ENCODE measurements at places on chromosomes 13 and 19. TPM values are rescaled to one million over a fixed set of nuclear protein-coding genes. Genes with fewer than 3 reads are reported as not detected.

- H3K36me3 ChIP-seq = no peaks in the 10 kb centered on the region
- H3K4me3 ChIP-seq = no peak overlapping the region
- no peak for DNase-seq
- H3K27ac ChIP-seq = no peak overlapping the region
- H3K27me3 ChIP-seq = no peaks in the 10 kb centered on the region
- H3K4me1 ChIP-seq = no peaks in the 10 kb centered on the region
Measured at GRCh38 chr19:9883231-9883758, 48.2 kb downstream of the PIN1 start.

- H3K36me3 ChIP-seq = peaks cover 2% of the 10 kb centered on the region
- peak overlapping the region; percentile 97 for H3K27ac ChIP-seq
- H3K4me3 ChIP-seq = peak overlapping the region; percentile 60
- DNase-seq = peak; percentile 67
Measured at GRCh38 chr19:35247526-35248309, 1.1 kb upstream of the LSR start.

DNA sequence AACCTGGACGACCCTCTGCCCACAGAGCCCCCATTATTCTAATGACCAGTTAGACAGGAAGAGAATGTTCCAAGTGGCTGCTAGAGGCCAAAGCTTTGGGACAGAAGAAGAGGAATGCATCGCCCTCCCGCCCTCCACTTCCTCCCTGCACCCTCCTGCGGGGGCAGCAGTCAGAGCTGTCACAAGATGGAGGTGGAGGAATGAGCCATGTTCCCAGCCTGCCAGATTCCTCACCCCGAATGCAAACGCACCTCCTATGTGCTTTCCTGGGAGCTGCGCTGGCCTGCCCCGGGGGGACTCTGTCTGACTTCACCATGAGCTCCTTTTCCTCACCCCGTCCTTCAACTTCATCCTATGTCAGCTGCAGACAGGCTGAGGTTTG, 1.7 kb downstream of the YJEFN3 start:
- DNase-seq = no peak
- H3K36me3 ChIP-seq = peaks cover 10% of the 10 kb centered on the region
- H3K27ac ChIP-seq = no peak overlapping the region
- H3K4me3 ChIP-seq = no peak overlapping the region

DNA sequence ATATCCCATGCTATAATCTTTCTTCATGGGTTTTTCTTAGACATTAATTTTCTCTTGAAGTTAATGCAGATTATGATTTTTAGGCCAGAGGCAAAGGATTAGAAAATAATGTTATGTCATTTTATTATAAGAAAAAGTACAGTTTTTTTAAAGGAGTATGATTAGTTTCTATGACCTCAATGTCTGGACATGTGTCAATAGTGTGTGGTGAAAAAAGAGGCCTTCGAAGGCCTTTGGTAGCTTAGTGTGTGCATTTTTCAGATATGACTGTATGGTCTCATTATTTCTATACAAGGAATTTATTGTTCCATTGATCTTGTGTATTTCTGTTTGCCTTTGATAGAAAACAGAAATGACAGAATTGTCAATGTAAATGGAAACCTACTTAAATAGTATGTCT, 195.6 kb downstream of the GPC5 start:
- H3K4me1 ChIP-seq = no peaks in the 10 kb centered on the region
- no peaks in the 10 kb centered on the region for H3K36me3 ChIP-seq
- DNase-seq = no peak
- H3K27ac ChIP-seq = no peak overlapping the region
- no peak overlapping the region for H3K4me3 ChIP-seq

GRCh38 chr13:66128692-66129269, 1101.4 kb downstream of the PCDH9 start:
- no peak overlapping the region for H3K27ac ChIP-seq
- H3K4me1 ChIP-seq = no peaks in the 10 kb centered on the region
- no peak for DNase-seq
- no peaks in the 10 kb centered on the region for H3K27me3 ChIP-seq

DNA sequence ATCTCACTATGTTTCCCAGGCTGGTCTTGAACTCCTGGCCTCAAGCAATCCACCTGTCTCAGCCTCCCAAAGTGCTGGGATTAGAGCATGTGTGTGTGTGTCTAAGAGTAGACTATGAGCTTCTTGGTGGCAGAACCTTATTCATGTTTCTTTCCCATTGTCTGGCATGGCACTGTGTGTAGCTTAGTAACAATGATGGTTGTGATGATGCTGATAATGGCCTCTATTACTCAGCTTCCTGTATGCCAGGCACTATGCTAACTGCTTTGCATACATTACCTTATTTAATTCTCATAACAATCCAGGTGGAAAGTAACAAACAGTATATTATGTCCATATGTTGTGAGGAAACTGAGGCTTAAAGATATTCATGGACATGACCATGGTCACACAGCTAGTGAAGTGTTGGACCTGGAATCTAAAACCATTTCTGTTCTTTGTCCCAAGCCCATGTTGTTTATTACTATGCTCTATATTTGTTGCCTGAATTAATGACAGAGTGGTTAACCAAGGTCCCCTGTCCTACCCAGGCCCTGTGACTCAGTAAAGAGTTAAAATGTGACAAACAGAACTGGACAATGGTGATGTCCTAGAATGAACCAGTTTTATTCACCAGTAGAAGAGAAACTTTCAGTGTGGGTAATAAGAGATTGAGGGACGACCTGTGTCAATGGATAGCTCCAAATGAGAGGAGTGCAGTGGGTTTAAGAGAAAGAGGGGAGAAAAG, 109.6 kb downstream of the KLF5 start:
- no peaks in the 10 kb centered on the region for H3K27me3 ChIP-seq
- no peak overlapping the region for H3K27ac ChIP-seq
- H3K4me3 ChIP-seq = no peak overlapping the region
- H3K4me1 ChIP-seq = no peaks in the 10 kb centered on the region

DNA sequence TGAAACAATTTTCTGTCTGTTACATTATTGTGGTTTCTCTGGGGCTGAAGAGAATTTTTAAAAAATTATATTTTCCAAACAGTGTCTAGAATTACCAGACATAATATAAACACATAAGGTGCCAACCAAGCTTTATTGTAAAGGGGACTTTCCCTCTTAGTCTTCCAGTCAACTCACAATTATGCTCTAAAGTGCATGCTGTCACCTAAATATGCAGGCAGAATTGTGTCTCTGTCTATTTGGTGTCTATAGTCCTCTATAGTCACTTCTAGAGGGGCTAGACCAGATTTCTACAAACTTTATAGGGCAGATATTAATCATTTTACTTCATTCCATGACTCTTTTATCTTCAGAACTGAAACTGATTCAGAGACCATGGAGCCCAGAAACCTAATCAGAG, 12.8 kb downstream of the ZNF254 start:
- no peak overlapping the region for H3K27ac ChIP-seq
- H3K27me3 ChIP-seq = no peaks in the 10 kb centered on the region
- no peak for DNase-seq
- no peak overlapping the region for H3K4me3 ChIP-seq

DNA sequence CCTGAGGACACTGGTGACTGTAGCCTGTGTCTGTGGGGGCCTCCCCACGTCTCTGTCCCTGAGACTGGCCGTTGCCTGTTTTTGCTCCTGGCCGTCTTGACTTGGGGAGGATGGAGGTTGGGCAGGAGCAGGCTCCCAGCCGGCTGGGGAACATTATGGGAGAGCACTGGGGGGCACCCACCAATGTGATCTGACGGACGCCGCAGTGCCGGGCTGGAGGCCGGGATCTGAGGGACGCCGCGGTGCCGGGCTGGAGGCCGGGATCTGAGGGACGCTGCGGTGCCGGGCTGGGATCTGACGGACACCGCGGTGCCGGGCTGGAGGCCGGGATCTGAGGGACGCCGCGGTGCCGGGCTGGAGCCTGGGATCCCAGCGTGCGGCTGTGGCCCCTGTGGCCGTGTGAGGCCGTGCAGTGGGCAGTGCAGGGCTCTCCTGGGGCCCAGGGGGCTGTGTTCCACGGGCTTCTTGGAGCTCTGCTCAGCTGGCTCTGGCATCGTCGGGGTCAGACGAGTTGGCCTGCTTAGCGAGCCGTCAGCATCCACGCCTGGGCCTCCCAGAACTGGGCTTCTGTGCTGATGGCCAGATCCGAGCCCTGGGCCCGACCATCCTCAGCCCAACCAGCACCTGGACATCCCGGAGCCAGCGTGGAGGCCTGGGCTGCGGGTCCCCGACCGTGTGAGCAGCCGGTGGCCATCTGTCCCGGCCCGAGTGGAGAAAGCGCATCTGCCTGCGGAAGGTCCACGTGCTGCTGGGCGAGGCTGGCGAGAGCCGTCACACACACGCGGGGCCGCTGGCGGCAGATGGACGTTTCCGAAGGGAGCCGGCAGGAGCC, 45.8 kb downstream of the GAS6 start:
- no peak for DNase-seq
- no peak overlapping the region for H3K4me3 ChIP-seq
- H3K27me3 ChIP-seq = no peaks in the 10 kb centered on the region
- no peak overlapping the region for H3K27ac ChIP-seq
- peaks cover 2% of the 10 kb centered on the region for H3K36me3 ChIP-seq

GRCh38 chr19:56681702-56682101, 10.1 kb upstream of the ZNF835 start:
- no peaks in the 10 kb centered on the region for H3K36me3 ChIP-seq
- H3K27ac ChIP-seq = no peak overlapping the region
- H3K4me1 ChIP-seq = no peaks in the 10 kb centered on the region
- no peak overlapping the region for H3K4me3 ChIP-seq

DNA sequence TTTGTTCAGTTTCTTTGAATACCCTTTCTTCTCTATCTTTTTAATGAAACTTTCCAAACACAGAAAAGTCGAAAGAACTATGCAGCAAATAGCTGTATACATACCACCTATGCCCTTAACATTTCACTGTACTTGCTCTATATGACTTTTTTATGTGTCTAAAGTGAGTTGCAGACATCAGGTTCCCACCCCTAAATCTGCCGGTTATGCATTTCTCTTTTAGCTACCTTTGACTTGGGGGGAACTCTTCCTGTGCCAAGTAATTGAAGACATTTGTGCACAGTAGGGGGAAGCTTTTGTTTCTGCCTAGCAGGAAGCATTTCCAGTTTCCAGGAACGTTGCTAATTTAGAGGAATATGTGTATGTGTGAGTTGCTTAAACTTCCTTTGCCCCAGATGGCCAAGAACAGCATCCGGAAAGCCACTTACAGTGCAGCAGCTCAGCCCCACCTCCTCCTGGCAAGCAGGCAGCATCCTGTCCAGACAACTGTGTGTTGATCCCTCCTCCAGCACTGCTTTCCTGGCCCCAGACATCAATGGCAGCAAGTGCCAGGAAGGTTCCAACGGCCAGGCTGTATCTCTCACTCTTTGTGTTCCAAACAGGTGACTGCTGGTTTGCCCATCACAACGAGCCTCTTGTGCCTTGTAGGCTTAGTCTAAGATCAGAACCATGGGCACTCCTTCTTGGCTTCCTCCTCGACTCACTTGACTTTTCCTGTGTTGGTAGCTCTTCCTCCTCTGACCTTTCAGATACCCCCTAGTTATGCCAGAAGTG, 14.7 kb upstream of the GRAMD1A start:
- H3K4me1 ChIP-seq = peaks cover 2% of the 10 kb centered on the region
- H3K27ac ChIP-seq = peak overlapping the region; percentile 46
- H3K27me3 ChIP-seq = no peaks in the 10 kb centered on the region
- H3K4me3 ChIP-seq = no peak overlapping the region

- no peak overlapping the region for H3K27ac ChIP-seq
- DNase-seq = no peak
- no peaks in the 10 kb centered on the region for H3K4me1 ChIP-seq
Measured at GRCh38 chr13:96824140-96824539, 170.1 kb downstream of the OXGR1 start.

DNA sequence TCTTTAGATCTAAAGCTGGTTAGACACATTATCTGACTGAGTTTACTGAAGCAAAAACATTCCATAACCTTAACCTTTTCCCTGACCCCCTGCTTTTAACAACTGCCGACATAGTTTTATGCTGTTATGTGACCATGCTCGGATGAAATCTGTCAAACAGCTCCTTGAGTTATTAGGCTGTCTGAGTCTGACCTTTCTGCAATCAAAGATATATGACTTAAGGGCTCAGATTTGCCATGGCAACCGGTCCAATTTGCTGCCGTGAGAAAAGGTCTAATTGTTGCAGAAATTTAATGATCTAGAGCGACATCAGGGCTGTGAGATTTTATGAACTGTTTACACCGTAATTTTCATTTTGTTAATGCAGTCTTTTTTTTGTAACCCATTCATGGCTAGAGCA, 61.8 kb downstream of the URI1 start:
- no peaks in the 10 kb centered on the region for H3K4me1 ChIP-seq
- H3K36me3 ChIP-seq = peaks cover 4% of the 10 kb centered on the region
- no peak overlapping the region for H3K4me3 ChIP-seq
- H3K27me3 ChIP-seq = no peaks in the 10 kb centered on the region
- DNase-seq = no peak

DNA sequence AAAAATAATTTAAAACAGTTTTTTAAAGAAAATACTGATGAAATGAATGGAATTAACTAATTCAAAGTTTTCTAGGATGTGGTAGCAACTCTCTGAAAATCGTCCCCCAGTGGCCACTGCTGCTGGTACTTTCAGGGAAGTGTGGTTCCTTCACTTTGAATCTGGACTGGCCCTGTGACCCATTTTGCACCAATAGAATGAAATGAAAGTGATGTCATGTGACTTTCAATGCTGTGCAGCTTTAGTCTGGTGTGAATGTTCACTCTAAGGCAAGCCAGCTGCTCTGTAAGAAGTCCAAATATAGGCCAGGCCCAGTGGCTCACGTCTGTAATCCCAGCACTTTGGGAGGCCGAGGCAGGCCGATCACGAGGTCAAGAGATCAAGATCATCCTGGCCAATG, 26.4 kb upstream of the HNRNPA1L2 start:
- H3K4me1 ChIP-seq = peaks cover 5% of the 10 kb centered on the region
- H3K4me3 ChIP-seq = no peak overlapping the region
- no peak for DNase-seq
- H3K27ac ChIP-seq = no peak overlapping the region

DNA sequence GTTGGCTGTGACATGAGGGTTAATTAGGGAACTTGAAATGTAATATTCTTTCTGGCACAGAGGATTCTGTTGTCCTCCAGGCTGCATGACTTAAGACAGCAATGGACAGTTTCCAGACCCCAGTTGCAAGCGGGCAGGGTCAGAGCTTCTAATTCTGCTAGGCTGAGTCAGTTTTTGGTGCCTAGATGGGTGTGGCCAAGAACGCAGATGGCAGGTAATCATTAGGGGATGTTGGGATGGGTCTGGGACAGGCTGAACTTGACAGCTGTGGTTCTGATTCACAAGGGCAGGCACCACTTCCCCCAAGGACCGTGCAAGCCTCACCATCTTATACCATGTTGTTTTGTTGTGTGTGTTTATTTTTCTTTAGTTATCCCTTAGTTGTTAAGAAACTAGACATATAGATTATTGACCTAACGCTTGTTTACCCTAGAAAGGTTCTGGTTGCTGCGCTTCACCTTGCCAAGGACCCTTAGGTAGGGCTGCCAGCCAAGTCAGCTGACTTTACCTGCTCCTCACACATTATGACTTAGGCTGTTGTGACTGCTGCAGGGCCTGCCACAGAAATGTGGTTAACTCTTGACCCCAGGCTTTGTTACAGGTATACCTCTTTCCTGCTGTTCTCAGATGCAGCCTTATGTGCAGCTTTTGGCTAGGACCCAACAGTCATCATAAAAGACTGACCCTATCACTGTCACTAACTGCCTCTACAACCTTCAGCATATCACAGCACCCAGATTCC, 117.7 kb upstream of the KLF12 start:
- H3K27ac ChIP-seq = no peak overlapping the region
- no peak for DNase-seq
- H3K27me3 ChIP-seq = no peaks in the 10 kb centered on the region
- no peaks in the 10 kb centered on the region for H3K36me3 ChIP-seq

The MARCHF2 gene
- total RNA-seq = 89.5 TPM

The CLDN10 gene
- 0.79 TPM for total RNA-seq

The JSRP1 gene
- 0.25 TPM for total RNA-seq

The PRSS57 gene
- not detected for total RNA-seq

The GDF15 gene
- 11.6 TPM for total RNA-seq

The ZNF486 gene
- 2.8 TPM for total RNA-seq

The SIGLEC14 gene
- total RNA-seq = 1.7 TPM

The GPR108 gene
- total RNA-seq = 28.9 TPM

Measured in liver (tissue), 10 donors.